ENCODE measurements at places on chromosomes 3 and 15.

DNA sequence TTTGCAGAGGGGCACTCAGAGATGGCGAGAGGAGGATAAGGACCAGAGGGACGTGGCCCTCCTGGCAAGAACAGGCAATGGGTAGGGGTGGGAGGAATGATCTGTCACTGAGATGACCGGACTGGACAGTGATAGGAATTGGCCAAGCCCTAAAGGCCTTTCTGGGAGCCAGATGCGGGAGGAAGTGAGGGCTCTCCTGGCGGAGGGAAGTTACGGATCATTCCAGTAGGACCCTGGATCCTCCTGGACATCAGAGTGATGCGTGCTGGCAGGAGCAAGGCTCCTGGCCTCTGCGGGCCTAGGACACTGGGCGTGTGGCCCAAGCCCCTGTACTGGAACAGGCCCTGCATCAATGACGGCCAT lies 23.4 kb downstream of the KIF7 start:
- no peak for DNase-seq

DNA sequence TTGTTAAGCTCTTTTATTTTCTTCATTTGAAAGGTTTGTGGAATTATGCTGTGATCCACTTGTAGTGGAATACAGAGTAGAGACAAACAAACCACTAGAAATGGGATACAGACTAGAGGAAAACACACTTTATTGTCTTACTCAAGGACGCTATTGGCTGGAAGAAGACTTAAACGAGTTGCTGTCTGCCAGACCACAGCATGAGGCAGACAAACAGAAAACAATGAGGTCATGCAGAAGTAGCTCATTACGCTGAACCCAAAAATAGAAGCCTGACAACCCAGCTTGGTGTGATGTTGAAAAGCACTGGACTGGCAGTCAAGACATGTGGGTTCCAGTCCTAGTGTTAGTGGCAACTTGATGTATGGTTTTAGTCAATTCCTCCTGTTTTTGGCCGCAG lies 62.4 kb upstream of the P3H2 start:
- DNase-seq: no peak

GRCh38 chr15:60006873-60007272 lies 2.8 kb downstream of the FOXB1 start:
- no peak for DNase-seq

DNA sequence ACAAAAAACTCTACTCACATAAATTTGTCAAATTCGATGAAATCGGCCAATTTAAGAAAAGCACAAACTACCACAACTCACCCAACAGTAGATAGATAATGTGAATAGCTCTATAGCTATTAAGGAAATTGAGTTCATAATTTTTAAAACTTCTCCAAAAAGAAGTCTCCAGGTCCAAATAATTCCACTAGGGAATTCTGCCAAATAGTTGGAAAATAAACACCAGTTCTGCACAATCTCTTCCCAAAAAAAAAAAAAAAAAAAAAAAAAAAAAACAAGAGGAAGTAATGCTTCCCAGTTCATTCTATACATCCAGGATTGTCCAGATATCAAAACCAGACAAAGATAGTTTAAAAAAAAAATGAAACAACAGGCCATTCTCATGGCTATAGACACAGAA lies 164.2 kb downstream of the POLR2M start:
- DNase-seq: no peak

DNA sequence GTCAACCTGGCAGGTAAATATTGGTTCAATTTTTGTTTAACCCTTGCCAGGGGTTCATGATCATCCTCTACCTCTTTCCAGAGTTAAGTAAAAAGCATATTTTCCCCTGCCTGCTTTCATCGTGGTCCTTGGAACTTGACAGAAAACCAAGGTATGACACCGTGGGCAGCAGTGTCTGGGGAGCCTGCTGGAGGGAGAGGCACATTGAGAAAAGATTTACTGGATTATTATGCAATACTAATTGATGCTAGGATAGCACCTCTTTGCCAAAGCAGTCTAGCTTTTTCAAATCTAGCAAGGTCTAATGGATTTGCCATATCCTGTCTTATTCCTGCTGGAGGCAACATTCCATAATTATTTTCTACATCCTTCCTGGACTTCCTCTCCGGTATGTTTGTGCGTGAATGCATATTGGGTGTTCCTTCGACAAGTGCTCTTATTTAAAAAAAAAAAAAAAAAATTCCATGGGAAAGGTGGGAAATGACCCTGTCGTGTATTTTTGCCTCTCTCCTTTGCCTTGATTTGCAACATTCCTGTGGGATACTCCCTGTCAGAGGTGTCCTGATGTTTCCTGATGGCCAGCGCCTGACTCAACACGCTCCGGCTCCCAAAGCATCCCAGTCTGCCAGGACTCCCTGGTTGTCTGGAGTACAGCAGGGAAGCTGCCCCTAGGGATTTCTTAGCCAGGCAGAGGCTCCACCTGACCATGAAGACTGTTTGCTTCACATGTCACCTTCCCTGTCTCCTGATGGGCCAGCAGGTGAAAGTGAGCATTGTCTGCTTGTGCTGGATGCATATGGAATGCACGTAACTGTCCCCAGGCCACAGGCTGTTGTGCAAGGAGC lies 6.3 kb downstream of the BHLHE40 start:
- no peak for DNase-seq

DNA sequence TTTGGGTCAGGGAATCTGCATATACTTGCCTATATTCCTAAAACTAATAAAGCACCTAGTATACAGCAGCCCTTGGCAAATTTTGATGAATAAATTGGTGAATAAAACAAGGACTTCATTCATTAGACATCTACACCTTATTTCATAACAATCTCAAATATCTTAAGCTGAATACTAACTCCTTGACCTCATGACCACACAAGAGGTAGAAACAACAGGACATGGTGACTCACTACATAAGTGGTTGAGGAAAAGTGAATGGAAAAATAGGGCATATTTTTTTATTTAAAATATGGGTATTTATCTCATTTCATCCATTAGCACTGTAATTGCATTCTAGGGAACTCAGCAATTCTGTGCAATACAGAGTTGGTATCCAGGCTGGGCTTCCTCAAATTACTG lies 7.8 kb upstream of the STAC start:
- DNase-seq: no peak

GRCh38 chr3:68854170-68854569 lies 78.2 kb downstream of the TAFA4 start:
- no peak for DNase-seq

DNA sequence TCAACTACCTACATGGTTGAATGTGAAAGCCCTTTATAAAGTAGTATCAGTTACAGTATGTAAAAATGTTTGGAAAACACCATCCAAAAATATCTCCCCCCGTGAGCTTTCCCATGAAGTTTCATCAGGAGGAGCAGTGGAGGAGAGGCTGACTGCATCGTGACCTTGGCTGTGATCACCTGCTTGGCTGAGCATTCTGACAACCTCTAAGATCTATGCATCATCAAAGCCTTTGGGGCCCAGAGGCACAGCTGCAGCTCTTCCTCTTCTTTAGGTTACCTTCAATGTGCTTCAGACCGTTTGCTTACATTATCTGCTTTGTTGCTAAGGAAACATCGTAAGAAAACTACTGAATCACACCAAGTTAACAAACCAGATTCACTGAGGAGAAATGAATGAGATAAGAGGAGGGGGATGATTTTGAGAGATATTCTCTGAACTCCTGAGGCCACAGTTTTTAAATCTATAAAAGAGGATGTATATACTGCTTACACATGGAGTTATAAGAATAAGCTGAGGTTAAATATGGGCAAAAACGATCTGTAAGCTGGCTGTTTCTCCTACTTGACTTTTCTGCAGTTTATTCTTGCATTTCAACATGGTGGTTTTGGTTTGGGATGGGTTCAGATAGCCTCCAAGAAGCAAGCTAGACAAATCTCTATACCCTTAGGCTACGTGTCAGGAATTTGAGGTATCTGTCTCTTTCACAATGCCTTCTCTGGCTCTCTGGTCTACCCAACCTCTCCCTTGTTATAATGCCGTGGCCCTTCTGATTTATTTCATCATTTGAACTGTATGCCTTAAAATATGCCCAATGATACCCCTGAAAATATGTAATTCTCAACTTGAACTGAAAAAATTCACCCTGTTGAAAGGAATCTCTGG lies 4.0 kb downstream of the GCSAM start:
- peak; percentile 53 for DNase-seq

DNA sequence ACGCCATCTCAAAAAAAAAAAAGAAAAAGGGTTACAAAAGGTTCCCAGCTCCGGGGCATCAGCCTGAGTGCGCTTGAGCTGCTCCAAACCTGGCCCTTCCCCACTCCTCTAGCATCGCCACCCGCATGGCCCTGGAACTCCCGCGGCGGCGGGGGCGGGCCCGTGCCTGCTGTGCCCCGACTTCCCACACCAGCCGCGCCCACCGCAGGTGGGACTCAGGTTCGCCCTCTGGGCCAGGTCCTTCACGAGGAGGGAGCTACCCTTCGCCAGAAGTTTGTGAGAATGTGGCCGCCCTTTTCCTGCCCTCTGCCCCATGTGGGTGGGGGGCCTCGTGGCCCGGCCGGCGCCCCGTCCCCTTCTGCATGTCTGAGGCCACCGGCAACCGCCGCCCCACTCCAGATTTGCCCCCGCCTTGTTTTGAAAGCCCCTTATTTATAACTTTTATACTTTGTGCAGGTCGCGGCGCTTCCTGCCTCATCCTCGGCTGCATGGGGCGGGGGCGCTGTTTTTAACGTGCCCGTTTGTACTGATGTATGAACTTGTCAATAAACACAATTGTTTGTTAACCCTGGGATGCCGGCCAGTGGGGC lies 507 bp upstream of the JMJD7 start:
- DNase-seq: no peak

GRCh38 chr3:5756443-5756842 lies 568.9 kb downstream of the EDEM1 start:
- DNase-seq: no peak

- no peak for DNase-seq
Measured at GRCh38 chr15:63255489-63255990, 21.9 kb upstream of the APH1B start.

- no peak for DNase-seq
Measured at GRCh38 chr3:4150816-4151215, 152.4 kb upstream of the SETMAR start.

- DNase-seq: no peak
Measured at GRCh38 chr3:159919873-159920272, 68.8 kb upstream of the IL12A start.

GRCh38 chr3:182259579-182259978 lies 533.7 kb upstream of the ATP11B start:
- DNase-seq: no peak

- DNase-seq: no peak
Measured at GRCh38 chr15:93223803-93224202, 134.8 kb upstream of the RGMA start.

DNA sequence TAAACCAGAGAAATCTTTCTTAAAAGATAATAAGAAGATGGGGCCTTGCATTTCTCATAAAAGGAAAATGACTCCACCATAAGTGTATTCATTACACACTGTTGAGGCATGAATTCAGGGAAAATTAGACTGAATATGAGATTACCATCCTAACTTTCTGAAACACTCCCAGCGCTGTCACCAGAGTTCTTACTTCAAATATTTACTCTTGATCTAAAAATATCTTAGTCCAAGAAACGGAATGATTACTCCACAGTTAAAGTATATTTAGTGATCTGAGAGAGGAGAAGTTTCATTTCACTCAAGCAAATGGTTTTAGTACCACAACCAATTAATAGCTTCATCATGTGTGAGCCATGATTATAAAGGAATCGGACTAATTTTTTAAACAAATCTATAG lies 300.3 kb downstream of the ZBTB20 start:
- DNase-seq: no peak

- no peak for DNase-seq
Measured at GRCh38 chr3:8968375-8968882, 5.2 kb upstream of the RAD18 start.

- no peak for DNase-seq
Measured at GRCh38 chr3:124860599-124860998, 26.6 kb downstream of the ITGB5 start.

DNA sequence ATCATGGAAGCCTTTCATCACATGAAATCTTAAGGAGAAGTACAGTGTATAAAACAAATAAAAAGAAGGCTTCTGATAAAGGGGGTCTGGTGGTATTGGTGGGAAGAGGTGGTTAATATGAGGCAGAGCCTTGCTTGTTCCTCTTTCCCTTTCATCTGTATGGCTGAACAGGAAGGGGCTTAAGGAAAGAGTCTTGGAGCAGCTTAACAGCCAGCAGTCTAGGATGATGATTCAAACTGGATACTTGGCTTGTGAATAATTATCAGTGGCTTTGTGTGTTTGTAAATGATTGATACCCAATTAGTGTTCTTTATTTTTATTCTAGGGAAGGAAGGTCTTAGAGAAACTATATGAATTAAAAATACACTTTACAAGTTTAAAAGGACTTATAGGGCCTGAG lies 29.1 kb upstream of the TCAIM start:
- no peak for DNase-seq

DNA sequence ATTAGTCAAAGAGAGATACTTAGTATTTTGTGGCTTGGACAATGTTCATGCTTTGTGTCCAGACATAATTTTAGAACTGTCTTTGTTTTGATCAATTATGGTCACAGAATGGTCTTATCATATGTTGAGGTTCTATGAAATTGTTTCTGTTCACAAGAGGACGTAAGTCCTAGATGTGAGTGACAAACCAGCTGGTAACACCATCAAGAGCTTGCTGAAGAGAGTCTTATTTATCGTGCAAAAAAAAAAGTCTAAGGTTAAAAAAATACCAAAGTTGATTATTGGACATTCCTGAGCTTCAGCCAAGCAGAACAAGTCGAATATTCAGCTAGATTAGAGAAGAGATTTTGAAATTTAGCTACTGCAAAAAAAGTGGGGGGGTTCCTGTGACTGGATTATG lies 495.9 kb upstream of the NAALADL2 start:
- DNase-seq: no peak

DNA sequence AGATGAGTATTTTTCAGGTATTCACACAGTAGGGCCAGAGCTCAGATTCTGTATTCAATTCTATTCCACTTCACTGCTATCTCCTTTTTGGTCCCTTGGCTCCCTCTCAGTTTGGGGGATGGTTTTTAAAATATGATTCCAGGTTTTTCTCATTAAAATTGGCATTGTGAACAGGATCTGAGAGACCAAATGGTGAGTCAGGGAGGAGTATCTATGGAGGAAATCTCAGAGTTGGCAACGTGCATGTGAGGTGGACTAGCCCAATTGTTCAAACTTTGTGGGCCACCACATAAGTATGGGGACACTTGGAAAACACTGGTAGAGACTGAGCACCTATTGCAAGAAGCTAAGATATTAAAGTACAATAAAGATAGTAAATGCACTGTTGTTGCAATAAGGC lies 53.9 kb upstream of the TTC14 start:
- DNase-seq: no peak

- no peak for DNase-seq
Measured at GRCh38 chr3:115512565-115513415, 110.5 kb upstream of the GAP43 start.

- no peak for DNase-seq
Measured at GRCh38 chr3:107421170-107421792, 44.0 kb downstream of the CCDC54 start.

GRCh38 chr3:120563356-120564022 lies 32.6 kb upstream of the NDUFB4 start:
- DNase-seq: no peak

- no peak for DNase-seq
Measured at GRCh38 chr3:58868097-58868779, 181.6 kb downstream of the CFAP20DC start.

Data from activated naive CD4-positive, alpha-beta T cell treated with anti-CD3 and anti-CD28 coated beads, Interleukin-2, amount 50 U/mL, for 72 hours (primary cell).